GM13976 (cell line): ENCODE measurements at places on chromosomes 11 and 22.

DNA sequence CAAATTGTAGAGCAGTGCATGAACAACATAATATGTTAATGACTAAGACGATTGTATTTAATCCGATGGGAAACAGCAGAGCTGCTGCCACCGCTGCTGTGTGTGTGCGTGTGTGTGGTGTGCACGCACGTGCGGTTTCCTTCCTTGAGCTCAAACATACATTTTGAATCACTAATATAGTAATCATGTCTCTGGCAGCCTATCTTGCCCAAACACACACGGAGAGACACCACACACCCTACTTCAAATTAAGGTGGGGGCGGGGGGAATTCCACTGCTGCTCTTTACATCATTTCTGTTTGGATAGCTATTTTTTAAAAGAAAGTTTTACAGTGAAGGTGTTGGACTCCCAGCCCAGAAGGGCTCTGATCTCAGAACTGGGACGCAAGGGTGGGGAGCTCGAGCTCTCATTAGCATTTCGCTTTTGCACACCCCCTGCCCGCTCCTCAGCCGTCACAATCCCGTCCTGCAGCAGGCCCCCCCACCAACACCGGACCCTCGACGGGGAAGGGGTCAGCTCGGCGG, 651 bp upstream of the FAM83F start:
- no peak for DNase-seq

GRCh38 chr22:17228725-17229126, 9.5 kb upstream of the ADA2 start:
- DNase-seq: no peak

GRCh38 chr11:7907121-7907520, 23.9 kb downstream of the OR10A6 start:
- no peak for DNase-seq

DNA sequence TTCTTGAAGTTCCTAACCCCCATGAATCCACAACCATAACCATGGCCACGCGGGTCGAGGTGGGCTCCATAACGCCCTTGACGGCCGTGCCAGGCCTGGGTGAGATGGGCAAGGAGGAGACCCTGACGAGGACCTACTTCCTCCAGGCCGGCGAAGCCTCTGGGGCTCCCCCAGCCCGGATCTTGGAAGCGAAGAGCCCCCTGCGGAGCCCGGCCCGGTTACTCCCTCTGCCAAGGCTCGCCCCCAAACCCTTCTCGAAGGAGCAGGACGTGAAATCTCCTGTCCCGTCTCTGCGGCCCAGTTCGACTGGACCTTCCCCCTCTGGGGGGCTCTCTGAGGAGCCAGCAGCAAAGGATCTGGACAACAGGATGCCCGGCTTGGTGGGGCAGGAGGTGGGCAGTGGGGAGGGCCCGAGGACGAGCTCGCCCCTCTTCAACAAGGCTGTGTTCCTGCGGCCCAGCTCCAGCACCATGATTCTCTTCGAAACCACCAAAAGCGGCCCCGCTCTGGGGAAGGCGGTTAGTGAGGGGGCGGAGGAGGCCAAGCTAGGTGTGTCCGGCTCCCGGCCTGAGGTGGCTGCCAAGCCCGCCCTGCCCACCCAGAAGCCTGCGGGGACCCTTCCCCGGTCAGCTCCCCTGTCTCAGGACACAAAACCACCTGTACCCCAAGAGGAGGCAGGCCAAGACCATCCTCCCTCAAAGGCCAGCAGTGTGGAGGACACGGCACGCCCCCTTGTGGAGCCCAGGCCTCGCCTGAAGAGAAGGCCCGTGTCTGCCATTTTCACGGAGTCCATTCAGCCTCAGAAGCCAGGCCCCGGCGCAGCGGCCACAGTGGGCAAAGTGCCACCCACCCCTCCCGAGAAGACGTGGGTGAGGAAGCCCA, 75.7 kb downstream of the KIAA1671 start:
- DNase-seq: peak; percentile 51

GRCh38 chr11:11211888-11212287, 141.2 kb downstream of the CSNK2A3 start:
- DNase-seq: no peak

DNA sequence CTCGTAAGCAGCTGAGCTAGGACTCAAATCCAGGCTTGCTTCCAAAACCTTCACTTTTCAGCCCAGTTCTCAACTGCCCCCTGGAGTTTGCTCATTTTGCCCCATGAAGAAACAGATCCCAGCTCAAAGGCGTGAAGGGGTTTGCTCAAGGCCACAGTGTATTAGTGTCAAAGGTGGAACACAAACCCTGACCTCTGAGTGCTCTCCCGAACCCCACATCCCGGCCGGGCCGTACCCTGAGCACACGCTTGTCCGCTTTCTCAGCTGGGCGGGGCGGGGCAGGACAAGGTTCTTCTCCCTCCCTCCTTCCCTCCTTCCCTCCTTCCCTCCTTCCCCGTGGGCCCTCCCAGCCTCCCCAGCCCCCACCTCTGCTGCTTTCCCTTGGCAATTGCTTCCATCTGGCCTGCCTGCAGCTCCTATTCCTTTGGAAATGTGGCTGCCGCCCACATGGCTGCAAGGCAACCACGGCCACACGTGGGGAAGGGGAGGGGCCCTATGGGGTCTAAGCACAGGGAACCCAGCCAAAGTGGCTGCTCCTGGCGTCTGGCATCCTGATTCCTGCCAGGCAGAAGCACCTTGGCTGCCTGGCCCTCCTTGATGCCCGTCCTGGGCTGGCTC, 4.1 kb downstream of the ST3GAL4 start:
- DNase-seq: no peak

DNA sequence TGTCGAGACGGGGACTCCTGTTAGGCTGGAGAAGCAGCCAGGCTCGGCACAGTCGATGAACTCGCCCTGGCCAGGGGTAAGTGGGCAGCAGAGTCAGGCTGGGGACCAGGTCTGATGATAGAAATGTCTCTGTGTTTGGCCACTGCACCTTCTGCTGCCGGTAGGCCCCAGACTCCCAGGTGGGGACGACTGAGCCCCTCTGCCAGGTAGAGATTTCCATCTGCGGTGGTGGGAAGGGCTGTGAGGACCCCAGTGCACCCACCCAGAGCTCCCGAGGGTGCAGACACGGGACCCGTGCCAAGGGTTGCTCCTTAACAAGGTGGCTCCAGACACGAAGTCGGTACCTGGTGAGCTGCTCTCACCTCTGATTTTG, 862.5 kb downstream of the TBC1D22A start:
- no peak for DNase-seq

- no peak for DNase-seq
Measured at GRCh38 chr11:133385781-133386180, 146.5 kb downstream of the OPCML start.

GRCh38 chr11:68298659-68299516, 13.5 kb upstream of the LRP5 start:
- no peak for DNase-seq

GRCh38 chr11:12408156-12408770, 30.9 kb downstream of the PARVA start:
- DNase-seq: no peak

GRCh38 chr11:98365190-98365589, 655.6 kb upstream of the CNTN5 start:
- DNase-seq: no peak

DNA sequence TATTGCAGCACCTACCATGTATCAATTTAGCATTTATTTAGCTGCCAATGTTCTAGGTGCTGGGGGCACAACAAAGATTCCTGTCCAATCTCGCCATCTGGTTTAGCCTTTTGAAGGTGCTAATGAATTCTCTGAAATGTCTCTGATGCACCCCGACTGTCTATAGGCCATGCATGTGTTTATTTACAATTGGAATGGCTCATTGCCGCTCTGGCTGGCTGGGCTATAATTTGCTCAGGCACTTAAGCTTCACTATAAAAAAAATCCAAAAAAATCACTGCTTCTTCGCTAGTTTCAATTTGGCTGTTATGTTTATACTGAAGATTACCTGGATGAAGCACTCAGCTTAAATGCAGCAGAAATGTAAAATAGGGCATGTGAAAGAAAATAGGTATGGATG, 115.0 kb upstream of the PAX6 start:
- DNase-seq: no peak
